Stimulated activated CD8-positive, alpha-beta memory T cell treated with anti-CD3 and anti-CD28 coated beads, Interleukin-4, amount 100 ng/mL, for 24 hours (primary cell): ENCODE measurements at places on chromosomes 6 and 20.

DNA sequence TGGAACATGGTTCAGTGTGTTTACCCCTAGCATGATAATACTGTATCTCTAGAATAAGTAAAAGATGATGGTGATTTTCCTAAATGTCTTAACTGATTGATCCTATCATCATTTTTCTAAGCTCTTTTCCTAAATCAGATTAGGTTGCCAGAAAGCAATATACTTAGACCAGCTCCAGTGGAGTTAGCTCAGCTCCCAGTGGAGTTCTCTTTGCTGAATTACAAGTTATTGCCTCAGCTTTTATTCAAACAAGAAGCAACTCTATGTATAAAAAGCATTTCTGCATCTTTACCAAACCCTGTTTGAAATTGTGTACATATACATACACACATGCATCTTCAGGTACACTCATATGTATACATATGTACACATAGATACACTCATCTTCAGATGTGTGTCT is 44.9 kb downstream of the SNX9 start:
- no peak for DNase-seq

- DNase-seq = no peak
Observed at GRCh38 chr6:36150283-36150682, 20.0 kb downstream of the MAPK13 start.

- no peak for DNase-seq
Observed at GRCh38 chr6:31430449-31430848, 27.1 kb downstream of the MICA start.

GRCh38 chr6:100366419-100366818 is 98.3 kb downstream of the SIM1 start:
- DNase-seq = no peak

GRCh38 chr6:11659757-11660156 is 118.8 kb downstream of the ADTRP start:
- DNase-seq = no peak

- no peak for DNase-seq
Observed at GRCh38 chr6:157185986-157186385, 137.3 kb downstream of the TMEM242 start.

DNA sequence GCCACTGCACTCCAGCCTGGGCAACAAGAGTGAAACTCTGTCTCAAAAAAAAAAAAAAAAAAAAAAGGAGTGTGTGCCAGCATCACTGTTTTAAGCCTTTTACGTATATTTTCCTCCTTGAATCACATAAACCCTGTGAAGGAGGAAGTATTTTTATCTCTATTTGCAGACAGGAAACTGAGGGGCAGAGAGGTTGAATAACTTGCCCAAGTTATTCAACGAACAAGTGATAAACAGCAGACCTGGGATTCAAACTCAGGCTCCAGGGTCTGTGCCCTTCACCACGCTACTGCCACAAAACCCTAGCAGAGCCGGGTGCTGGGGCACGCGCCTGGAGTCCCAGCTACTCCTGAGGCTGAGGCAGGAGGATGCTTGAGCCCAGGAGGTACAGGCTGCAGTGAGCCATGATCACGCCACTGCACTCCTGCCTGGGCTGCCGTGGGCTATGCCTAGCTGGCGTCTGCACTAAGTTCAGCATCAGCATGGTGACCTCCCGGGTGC is 9.4 kb upstream of the AVP start:
- DNase-seq = no peak

- peak; percentile 15 for DNase-seq
Observed at GRCh38 chr6:38057994-38058393, 238.5 kb downstream of the ZFAND3 start.

DNA sequence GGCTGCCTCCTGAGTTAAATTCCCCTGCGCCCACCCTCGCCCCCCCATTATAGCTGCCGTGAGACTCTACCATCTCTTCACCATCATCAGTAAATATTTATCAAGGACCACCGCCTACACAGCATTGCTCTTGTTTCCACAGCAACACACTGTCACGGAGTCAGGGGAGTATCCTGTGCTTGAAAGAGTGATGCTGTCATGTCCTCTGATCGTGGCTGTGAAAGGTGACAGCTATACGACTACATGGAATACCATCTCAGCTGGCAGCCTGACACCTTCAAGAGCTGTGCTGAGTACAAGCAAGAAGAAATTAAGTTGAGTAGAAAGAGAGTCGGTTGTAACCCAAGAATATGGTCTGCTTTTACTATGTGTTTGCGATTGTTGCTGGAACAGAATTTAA is 3.4 kb downstream of the PTPRT start:
- DNase-seq = no peak

- DNase-seq = no peak
Observed at GRCh38 chr6:37381579-37381978, 27.8 kb downstream of the RNF8 start.

- no peak for DNase-seq
Observed at GRCh38 chr20:62921119-62921687, 5.1 kb downstream of the DIDO1 start.

DNA sequence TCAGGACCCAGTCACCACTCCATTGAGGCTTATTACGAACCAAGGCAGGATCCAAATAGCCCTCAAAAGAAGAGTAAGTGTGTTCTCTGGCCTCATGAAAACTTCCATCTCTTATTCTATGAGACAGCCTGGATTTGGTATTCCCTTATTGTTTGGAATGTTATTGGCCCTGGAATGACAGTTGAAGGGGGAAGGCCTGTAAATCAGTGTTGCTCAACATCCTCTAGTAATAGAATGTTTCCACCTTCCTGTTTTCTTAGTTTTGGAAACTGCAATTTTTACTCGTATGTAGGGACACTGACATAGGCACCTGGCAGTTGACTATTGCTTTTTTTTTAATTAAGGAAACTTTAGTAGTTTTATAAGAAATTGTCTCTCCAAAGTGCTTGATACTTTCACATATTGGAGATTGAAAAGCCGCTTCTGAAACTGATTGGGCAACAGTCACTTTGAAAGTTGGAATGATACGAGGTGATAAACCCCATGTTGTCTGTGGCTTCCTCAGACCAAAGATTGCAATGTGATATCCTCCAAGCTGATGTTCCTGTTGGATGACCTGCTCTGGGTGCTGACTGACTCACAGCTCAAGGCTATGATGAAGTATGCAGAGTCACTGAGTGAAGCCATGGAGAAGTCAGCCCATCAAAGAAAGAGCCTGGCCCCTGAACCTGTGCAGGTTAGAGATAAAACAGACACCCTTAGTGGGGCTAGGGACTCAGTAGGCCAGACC is 43.1 kb downstream of the BLTP3A start:
- DNase-seq = no peak

GRCh38 chr6:21754891-21755290 is 161.3 kb downstream of the SOX4 start:
- no peak for DNase-seq

DNA sequence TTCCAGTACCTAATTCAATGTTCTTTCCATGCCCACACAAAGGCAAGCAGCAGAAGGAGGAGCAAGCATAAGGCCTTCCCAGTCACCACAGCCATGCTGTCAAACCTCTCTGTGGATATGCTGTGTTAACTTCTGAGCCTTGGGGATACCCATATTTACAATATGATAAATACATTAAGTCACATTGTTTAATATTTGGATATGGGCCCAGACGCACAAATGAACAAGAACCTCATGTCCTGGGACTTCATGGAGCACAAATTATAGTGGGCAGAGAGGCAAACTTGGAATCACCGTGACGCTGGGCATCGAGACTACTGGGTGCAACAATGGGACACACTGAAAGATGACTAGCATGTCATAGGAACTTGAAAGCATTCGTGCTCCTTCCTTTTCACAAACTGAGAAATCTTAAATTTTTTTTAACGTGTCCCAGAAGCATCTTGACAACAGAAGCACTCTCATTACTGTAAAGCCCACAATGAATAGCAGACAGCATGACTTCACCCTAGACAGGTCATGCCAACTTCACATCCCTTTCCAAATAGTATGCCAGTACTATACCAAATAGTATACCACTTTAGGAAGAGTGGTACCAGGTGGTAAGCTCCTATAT is 16.0 kb downstream of the SOD2 start:
- no peak for DNase-seq

DNA sequence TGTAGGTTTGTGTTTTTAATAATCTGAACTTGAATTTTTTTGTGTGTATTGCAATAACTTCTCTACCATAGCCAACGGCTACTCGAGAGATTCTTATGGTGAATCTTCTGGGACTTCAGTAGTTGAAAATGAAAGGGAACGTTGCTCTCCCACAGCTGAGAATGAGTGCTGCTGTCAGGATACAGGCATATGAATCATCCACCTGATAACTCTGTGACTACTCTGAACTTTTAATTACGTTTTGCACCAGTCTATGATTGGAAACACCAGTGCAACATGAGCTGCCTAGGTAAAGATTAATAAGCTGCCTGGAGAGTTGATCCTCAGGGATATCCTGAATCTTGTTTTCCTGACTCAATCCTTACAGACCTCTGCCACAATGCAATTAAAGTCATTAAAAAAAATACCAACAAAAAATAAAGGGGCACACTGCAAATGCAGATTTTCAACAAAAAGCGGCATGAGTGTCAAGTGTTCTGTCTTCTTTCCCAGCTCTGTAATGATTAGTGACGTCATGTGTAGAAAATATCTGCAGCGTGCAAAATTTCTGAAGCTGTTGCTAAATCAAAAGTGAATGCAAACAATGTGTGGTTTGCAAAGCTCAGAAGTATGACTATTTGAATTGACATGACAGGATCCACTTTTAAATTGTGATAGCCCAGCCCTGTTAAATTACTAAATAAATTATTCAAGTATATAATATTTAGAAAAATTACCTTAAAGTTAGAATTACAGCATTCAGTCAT is 432.2 kb downstream of the HTR1B start:
- DNase-seq = no peak

DNA sequence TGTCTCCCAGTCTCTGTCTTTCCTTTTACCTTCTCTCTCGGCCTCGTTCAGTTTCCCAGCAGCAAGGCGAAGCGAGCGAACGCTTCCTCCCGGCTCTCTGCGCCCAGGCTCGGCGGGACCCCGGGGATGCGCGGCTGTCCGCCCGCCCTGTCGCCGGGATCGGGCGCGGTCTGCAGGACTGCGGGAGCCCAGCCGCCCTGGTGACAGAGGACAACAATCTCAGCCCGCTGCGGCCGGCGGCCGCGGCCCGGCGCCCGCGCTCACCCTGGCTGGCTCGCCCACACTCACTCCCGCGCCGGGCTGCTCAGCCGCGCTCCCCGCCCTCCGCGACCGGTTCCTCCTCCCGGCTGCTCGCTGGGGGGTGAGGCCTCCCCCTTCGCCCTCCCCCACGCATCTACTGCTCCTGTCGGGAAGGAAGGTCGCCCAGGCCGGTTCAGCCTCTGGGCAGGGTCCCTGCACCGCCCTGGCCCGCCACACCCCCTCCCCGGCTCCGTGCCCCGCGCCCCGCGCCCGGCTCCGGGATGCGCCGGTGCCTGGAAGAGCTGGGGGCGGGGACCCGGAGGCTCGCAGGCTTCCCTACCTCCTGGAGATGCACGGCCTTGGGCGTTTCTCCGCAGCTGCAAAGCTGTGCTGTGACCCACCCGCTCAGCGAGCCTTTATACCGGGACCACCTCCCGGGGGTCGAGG is 410 bp downstream of the SYNE1 start:
- no peak for DNase-seq

- no peak for DNase-seq
Observed at GRCh38 chr6:9481292-9482029, 933.4 kb downstream of the TFAP2A start.

- no peak for DNase-seq
Observed at GRCh38 chr6:73639040-73639439, 14.8 kb downstream of the SLC17A5 start.

- no peak for DNase-seq
Observed at GRCh38 chr20:16311756-16312155, 261.5 kb downstream of the KIF16B start.

DNA sequence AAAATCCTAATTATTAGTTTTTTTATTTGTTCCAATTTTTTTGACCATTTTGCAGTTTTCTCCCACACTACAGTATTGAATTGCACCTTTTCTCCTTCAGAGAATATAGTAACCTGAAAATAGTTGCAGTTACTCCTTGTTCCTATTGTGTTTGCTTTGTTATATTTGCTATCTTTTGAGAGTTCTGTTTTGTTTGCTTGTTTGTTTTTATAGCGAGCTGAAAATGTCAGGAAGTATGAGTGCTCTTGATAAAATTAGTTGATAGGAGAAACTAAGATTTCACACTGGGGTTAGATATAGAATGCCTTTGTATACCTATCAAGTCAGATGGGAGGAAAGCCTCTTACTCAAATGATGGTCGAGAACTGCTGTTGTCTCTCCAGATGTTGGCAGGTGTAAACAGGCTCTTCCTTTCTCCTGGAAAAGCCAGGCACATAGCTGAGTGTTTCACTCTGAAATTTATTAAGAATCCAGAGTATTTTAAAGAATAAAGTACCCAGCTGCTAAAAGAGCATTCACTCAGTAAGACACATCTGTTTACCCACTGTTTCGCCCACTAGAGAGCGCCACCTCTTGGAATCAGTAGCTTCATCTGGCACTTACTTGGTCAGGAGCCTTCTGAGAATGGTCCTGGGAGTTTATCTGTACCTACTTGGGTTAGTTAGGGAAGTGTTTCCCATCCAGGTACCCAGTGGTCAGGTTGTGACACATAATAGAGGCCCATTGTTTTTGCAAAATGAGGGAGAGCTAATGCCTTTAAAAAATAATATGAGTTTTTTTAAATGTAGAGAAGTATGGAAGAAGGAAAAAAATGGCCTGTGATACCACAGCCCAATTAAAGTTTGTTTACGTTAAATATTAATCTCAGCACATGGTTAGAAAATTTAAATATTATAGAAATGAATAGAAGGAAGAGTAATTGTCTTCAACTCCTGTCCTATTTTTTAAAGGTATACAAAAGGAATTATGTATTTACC is 11.2 kb downstream of the NT5DC1 start:
- DNase-seq = no peak

DNA sequence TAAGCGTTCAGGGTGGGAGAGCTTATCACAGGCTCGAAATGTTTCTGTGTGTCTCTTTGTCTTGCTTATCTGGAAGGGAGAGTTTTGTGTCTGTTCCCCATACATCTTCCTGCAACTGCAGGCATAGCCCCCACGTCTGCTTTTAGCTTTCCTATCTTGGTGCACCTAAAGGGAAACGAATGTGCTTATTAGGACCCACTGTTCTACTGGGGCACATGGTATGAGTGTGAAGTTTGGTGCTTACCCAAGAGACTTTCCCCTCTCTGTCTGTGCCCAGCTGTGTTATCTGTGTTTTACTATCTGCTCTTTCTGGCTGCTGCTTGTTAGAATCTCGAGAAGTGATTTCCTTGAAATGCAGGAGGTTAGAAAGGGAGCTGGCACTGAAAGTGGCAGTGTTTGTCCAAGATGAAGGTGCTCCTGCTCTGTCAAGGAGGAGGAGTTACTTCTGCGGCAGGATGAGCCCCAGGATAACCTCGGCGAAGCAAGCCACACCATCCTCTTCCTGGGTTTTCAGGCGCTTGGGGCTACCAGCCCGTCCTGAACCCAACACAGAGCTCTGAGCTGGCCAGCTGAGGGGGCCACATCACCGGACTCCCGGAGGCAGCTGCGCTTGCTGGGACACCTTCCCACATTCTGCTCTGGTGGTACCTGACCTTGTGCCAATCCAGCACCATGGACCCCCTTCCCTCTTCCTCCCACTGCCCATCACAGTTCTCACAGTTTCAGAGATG is 23.4 kb downstream of the DYNLT1 start:
- DNase-seq = no peak
